ENCODE measurements at places on chromosomes 12 and 14. TPM values are rescaled to one million over a fixed set of nuclear protein-coding genes. Genes with fewer than 3 reads are reported as not detected.

GRCh38 chr14:64968651-64969050 lies 3.5 kb downstream of the RAB15 start:
- H3K36me3 ChIP-seq: no peaks in the 10 kb centered on the region
- H3K27me3 ChIP-seq: no peaks in the 10 kb centered on the region
- no peak for DNase-seq
- H3K4me1 ChIP-seq: peaks cover 19% of the 10 kb centered on the region

GRCh38 chr12:110693731-110694130 lies 4.8 kb upstream of the HVCN1 start:
- no peaks in the 10 kb centered on the region for H3K36me3 ChIP-seq
- no peak for DNase-seq
- H3K27ac ChIP-seq: no peak overlapping the region
- H3K27me3 ChIP-seq: no peaks in the 10 kb centered on the region

GRCh38 chr14:51544471-51544870 lies 107.2 kb upstream of the FRMD6 start:
- no peaks in the 10 kb centered on the region for H3K27me3 ChIP-seq
- H3K27ac ChIP-seq: no peak overlapping the region
- H3K4me3 ChIP-seq: no peak overlapping the region
- DNase-seq: no peak
- no peaks in the 10 kb centered on the region for H3K4me1 ChIP-seq

GRCh38 chr12:71949646-71950045 lies 11.0 kb downstream of the TPH2 start:
- no peak overlapping the region for H3K27ac ChIP-seq
- H3K4me3 ChIP-seq: no peak overlapping the region
- H3K36me3 ChIP-seq: no peaks in the 10 kb centered on the region
- no peak for DNase-seq
- H3K27me3 ChIP-seq: peaks cover 4% of the 10 kb centered on the region

DNA sequence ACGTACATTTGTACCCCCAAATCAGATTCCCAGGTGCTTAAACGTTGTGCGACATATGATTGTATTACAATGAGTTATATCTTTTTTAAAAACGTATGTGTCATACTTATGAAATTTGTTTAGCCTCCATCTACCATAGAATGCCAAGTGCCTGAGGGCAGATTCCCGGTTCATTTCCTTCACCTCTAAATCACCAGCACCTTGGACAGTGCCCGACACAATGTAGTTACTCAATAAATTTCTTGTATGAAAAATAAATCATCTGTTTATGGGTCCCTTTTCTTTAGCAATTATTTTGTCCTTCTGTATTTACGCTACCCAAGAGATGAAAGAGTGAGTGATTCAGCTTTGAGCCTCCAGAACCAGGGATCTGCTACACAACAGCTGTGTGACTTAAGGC lies 157.4 kb downstream of the TBX5 start:
- no peaks in the 10 kb centered on the region for H3K27me3 ChIP-seq
- H3K4me1 ChIP-seq: no peaks in the 10 kb centered on the region
- no peak overlapping the region for H3K4me3 ChIP-seq
- no peak for DNase-seq

GRCh38 chr12:86293682-86294240 lies 37.6 kb upstream of the MGAT4C start:
- no peak for DNase-seq
- no peak overlapping the region for H3K4me3 ChIP-seq
- H3K27ac ChIP-seq: no peak overlapping the region
- no peaks in the 10 kb centered on the region for H3K4me1 ChIP-seq
- H3K27me3 ChIP-seq: no peaks in the 10 kb centered on the region
- H3K36me3 ChIP-seq: no peaks in the 10 kb centered on the region

The TRHDE gene
- total RNA-seq: not detected

The SLC10A1 gene
- total RNA-seq: not detected

The GLI1 gene
- 0.75 TPM for total RNA-seq

Measured in CD8-positive, alpha-beta memory T cell (primary cell).